RPMI7951 (cell line): ENCODE measurements at places on chromosomes 3 and 15.

GRCh38 chr3:27380433-27381357 lies 11.5 kb upstream of the NEK10 start:
- DNase-seq: no peak

DNA sequence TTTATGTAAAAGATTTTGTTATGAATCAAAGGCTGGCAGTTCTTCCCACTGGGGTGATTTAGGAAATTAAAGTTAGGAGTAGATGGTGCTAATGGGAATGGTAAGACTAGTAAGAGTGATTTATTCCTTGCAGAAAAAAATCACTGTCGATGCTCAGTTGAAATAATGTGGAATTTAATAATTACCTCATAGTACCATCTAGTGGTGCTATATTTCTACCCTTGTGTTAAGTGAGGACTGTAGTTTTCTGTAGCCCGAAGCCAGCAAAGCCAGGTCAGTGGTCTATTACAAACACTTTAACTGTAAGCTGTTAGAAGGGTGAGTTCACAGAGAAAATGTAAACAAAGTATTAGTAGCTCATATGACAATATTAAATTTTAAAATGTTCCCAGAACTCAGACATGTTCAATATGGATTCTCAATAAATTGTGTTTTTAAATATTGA lies 39.5 kb upstream of the GOLGA8J start:
- peak; percentile 18 for DNase-seq

DNA sequence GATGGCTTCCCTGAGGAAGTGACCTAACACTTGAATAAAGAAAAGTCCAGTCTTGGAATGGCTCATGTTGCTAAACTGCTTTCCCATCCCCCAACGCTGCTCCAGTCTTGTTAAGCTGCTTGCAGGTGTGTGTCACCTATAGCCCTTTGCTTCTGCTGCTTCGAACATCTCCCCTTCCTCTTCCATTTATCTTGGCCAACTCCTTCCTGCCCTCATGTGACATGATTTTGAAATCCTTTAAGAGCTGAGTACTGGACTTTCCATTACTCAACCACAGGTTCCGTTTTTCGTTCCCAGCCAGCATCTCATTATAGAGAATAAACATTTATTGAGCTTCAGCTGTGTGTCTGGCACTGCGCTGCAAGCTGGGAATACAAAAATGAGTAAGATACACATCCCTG lies 1.7 kb downstream of the ATG7 start:
- no peak for DNase-seq

- DNase-seq: peak; percentile 60
These were observed 16.2 kb upstream of the XIRP1 start for GRCh38 chr3:39208463-39209055.
